ENCODE measurements at places on chromosomes 7 and 10.

DNA sequence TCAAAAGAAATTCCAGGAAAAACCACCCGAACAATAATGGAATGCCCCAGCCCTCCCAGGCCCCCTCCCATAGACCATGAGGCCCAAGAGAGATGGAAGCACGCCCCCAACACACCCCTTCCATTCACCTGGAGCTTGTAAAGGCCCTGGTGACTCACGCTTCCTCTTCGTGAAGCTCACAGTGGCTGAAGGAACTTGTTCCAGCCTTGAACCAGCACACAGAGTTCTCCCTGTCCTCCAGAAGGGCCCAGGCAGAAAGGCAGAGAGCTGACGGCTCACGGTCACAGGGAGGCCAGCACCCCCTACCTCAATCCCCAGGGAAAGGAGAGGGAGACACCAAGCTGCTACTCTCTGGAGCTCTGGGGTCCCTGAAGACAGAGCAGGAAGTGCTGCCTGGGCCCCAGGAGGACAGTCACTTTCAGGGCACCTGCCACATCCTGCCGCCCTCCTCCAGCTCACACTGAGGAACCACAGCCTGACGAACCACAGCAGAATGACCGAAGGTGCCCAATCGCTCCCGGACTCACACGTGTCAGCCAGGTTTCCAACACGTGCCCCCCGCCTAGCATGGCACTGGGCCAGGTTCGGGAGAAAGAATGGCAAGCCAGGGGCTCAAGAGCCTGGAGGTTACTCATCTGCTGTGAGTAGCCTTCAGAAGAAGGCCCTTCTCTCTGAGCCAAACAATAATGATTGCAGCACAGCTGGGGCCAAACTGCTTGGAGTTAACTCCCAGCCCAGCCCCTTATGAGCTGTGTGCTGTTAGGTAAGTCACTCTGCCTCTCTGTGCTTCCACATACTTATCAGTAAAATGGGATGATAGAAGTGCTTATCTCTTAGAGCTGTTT, 52.8 kb downstream of the DLG5 start:
- ATAC-seq: peak; percentile 52

DNA sequence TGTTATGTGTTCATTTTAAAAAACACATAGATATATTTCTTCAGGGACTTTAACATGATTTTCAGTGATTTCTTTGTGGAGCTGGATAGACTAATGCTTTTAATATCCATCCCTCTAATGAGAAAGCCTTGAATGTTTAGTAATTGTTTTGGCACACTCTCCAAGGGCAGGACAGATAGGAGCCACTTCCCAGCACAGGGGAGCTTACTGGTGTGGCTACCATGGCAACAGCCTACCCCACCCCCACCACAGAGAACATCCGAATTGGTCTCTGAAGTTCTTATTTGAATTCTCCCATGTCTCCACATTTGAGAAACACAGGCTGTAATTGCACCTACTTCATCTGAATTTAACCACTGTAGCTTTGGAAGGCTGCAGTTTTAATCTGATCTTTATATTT, 87.7 kb downstream of the PRKG1 start:
- no peak for ATAC-seq

- ATAC-seq: no peak
These were observed 32.9 kb upstream of the CHST3 start for GRCh38 chr10:71931295-71931694.

GRCh38 chr7:40232242-40232893, 97.6 kb downstream of the SUGCT start:
- ATAC-seq: no peak

DNA sequence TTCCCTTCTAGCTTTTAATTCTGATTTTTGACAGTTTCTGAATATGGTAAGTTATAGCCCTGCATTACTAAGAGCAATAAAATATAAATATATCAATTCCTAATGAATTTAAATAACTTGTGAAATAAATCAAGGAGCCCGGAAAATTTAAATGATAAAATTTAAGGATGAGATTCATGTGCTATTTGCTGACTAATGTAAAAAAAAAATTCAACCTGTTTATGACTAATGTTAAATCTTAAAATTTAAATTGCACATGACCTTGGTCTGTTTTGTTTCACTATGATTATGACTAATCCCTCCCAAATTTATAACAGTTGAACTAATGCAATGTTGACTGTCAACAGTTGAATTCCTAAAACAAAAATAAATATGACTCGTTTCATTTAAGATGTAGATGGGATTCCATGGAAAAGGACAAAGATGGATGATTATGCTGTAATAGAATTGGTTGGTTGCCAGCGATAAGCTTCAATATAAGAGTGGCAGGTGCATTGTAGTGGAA, 419.9 kb downstream of the NRG3 start:
- ATAC-seq: no peak

GRCh38 chr10:603745-604144, 85.7 kb downstream of the DIP2C start:
- ATAC-seq: no peak

GRCh38 chr10:18594574-18595156, 56.7 kb downstream of the NSUN6 start:
- ATAC-seq: no peak

DNA sequence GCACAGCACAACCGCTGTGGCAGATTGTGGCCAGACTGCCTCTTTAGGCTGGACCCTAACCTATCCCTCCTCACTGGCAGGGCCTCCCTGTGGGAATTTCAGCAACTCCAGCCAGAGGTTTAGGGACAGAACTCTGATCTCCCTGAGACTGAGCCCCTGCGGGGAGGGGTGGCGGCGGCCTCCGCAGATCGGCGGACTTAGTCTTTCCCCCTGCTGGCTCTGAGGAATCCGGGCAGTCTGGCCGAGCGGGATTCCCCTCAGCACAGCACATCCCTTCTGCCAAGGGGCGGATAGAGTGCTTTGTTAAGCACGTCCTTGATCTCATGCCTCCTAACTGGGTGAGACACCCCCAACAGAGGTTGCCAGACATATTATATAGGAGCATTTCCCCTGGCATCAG, 224.2 kb upstream of the NPY start:
- no peak for ATAC-seq

- ATAC-seq: no peak
These were observed 456.2 kb downstream of the REEP3 start for GRCh38 chr10:63977329-63977923.
